ENCODE measurements at places on chromosomes 12 and 14.

GRCh38 chr14:46490238-46490685 lies 161.3 kb downstream of the RPL10L start:
- DNase-seq: peak; percentile 44

DNA sequence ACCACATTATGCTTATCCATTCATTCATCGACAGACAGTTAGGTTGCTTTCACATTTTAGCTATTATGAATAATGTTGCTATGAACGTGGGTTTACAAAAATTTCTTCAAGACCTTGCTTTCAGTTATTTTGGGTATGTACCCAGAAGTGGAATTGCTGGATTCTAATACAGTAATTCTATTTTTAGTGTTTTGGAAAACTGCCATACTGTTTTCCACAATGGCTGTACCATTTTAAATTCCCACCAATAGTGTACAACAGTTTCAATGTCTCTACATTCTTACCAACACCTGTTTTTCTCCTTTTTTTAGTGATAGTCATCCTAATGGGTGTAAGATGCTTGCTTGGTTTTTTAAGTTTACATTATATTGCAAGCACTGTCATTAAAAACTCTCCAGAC lies 147.5 kb downstream of the ZFP36L1 start:
- no peak for DNase-seq

DNA sequence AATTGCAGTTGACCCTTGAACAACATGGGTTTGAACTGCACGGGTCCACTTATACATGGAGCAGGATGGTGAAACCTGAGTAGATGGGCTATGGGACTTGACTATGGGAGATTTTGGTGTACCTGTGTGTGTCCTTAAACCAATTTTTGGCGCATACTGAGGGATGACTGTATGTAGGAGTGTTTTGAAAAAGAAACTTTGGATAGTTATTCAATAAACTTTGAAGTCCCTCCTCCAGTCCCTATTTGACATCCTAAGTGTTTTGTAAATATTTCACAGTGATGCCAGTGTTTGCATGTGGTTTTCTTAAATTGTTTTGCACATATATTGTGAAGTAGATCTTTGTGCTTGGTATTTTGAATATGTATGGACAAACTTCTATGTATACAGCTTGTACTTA lies 12.4 kb downstream of the KTN1 start:
- DNase-seq: no peak

DNA sequence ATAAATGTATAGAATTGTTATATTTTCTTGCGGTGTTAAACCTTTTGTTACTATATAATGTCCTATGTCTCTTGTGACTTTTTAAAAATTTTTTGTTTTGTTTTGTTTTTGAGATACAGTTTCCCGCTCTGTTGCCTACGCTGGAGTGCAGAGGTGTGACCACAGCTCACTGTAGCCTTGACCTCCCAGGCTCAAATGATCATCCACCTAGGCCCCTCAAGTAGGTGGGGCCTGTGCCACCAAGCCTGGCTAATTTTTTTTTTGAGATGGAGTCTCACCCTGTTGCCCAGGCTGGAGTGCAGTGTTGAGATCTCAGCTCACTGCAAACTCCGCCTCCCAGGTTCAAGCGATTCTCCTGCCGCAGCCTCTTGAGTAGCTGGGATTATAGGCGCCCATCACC lies 26.5 kb upstream of the RCOR1 start:
- DNase-seq: no peak

DNA sequence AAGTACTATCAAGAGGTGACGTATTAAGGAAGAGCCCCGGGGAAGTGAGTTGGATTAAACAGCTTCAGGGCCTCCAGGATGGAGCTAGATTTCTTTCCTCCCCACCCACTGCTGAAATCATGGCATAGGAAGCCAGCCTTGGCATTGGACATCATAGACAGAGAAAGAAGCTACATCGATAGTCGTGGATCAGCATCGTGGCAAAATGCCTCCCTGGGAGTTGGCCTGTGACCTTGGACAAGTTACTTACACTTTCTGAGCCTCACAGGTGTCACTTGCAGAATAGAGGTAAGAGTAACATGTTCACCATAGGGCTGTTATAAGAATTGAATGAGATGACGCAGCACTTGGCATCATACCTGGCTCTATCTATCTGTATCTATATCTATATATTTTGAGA lies 5.9 kb downstream of the ANKRD33 start:
- no peak for DNase-seq

GRCh38 chr14:58796242-58797009 lies 158.7 kb downstream of the DACT1 start:
- no peak for DNase-seq

DNA sequence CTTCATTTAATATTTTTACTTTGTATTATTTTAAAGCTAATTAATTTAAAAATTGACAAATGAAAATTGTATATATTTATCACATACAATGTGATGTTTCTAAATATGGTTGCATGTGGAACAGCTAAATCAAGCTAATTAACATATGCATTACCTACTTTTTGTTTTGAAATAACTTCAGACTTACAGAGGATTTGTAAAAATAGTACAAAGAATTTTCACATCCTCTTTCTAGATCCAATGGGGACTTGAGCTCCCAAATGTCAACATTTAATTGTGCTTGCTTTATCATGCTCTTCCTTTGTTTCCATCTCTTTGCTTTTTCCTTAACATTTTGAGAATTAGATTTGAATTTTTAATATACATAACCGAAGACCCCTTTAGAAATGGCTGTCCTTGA lies 6.6 kb downstream of the DCD start:
- DNase-seq: no peak

DNA sequence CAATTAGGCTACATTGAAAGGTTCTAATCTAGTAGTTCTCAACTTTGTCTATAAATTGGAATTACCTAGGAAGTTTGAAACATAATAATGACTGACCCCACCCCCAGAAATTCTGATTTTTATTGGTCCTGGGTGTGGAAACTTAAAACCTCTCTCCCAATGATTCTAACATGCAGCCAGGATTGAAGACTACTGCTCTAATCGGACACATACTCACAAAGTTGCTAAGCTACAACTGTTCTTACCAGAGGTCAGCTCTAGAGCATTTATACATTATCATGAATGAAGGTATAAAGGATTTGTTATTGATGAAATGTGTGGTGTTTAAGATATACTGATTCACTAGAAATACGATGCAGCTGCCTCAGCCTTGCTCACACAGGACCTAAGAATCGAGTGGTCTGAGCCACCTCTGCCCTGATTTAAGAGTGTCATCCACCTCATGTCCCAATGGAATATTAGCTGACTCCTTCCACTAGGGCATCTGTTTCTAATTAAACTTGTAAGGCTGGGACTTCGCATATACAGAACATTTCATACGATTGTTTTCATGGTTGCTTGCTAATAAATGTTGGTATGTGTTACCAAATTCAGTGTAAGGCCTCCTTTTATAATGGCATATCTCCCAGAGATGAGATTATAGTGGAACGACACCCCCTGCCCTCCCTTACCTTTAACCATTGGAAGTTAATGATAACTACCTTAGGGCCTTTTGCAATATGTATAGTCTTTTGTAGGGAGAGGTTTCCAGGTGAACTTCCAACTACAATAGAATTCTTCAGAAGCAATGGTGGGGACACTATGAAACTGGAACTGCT lies 410.8 kb upstream of the PDE3A start:
- no peak for DNase-seq

DNA sequence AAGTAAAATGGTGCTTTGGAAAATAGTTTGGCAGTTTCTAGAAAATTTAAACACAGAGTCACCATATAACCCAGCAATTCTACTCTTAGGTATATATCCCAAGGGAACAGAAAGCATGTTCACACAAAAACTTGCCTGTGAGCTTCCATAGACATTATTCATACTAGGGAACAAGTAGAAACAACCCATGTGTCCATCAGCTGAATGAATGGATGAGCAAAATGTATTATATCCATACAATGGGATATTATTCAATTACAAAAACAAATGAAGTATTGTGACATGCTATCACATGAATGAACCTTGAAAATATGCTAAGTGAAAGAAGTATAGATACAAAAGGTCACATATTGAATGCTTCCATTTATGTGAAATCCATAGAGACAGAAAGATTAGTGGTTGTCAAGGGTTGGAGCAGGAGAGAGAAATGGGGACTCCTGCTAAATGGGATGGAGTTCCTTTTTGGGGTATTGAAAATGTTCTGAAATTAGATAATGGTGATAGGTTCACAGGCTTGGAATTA lies 7.9 kb downstream of the SLC10A1 start:
- no peak for DNase-seq

GRCh38 chr14:29806124-29806517 lies 121.5 kb downstream of the PRKD1 start:
- no peak for DNase-seq

GRCh38 chr12:123034022-123034541 lies 53.6 kb downstream of the ARL6IP4 start:
- DNase-seq: no peak

DNA sequence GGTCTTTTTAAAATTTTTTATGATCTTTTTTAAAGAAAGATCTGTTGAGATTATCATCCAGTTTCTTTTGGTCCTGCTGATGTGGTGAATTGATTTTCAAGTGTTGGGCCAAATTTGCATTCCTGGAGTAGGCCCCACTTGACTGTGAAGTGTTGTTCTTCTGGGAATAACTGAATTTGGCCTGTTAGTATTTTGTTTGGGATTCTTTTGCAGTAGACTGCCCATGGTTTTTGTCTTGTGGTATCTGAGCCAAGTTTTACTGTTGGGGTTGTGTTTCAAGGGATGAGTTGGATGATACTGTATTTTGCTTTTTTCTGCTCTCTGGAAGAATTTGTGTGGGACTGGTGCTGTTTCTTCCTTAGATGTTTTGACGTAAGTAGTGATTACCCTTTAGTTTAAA lies 4.0 kb upstream of the SYCP3 start:
- DNase-seq: no peak

- DNase-seq: no peak
These were observed 68.3 kb upstream of the TRHDE start for GRCh38 chr12:72203764-72204335.

DNA sequence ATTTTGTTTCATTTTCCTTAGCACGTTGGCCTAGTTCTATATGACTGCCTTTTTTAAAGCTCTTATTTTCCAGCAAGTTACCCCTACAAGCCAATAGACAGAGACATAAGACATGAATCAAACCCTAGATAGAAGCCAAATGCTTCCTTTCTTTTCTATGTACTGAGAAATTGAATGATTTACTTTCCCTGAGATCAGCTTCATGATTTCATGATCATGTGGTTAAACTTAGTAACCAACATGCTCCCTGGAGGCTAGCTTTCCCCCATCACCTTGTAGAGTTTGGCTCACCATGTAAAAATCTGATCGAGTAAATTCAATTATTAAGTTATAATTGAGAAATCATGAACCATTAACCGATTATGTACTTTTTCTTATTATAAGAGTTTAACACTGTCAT lies 148.1 kb upstream of the LRIG3 start:
- no peak for DNase-seq

DNA sequence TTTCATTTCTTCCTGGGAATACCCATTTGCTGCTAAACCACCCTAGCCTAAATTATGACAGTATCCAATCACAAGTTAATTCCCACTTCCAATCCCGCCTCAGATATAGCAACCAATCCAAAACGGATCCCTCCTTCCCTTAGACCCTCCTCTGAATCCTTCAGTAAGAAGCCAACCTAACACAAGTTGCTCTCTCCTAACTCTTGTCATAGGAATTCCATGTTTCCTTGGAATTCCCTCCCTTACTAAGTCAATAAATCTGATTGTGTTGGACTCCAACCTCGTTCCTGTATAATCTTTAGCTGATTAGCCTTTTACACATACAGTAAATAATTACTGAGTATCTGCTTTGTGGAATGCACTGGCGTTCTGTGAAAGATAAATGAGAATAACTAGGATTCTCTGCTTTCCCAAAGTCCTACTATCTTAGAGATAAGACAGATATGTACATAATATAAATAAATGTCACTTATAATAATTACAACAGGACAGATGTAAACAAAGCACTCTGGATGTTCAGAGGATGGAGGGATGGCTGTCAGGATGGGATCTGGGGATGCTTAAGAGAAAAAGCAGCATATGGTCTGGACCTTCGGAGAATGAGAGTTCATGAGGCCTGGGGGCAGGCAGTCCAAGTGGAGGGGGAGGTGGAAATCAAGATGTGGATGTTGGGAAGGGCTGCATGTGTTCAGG lies 185.8 kb upstream of the SOX5 start:
- DNase-seq: no peak

- no peak for DNase-seq
These were observed 72.5 kb upstream of the SRRM4 start for GRCh38 chr12:118908811-118909210.

DNA sequence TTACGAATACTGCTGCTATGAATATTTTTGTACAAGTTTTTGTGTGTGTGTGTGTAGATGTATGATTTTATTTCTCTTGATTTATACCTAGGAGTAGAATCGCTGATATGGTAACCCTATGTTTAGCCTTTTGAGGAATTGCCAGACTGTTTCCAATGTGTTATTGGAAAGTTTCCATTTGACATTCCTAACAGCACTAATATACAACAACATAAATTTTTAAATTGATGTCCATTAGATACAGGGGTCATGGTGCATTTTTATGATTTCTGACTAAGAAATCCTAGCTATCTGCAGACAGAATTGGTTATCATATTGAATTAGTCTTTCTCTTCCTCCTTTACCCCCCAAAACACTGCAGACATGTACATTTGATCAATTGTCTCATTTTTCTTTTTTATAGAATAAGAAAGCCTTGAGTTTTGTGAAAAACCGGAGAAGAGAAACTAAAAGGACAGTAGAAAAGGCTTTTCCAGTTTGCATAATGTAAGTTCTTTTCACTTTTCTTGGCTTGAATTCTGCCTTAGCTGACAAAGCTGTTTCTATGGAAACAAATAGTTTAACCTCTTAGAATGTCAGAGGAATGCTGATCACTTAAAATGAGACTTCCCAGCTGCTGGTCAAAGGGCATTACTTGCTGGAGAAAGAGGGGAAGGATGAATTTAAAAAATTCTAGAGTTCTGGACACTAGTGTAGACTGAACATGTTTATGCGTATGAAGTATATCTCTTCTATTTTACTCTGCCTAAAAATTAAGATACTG lies 28.2 kb downstream of the PALS1 start:
- DNase-seq: no peak

- no peak for DNase-seq
These were observed 68.1 kb downstream of the LRRC74A start for GRCh38 chr14:76894308-76894707.

GRCh38 chr12:45259675-45260074 lies 43.8 kb downstream of the ANO6 start:
- no peak for DNase-seq

DNA sequence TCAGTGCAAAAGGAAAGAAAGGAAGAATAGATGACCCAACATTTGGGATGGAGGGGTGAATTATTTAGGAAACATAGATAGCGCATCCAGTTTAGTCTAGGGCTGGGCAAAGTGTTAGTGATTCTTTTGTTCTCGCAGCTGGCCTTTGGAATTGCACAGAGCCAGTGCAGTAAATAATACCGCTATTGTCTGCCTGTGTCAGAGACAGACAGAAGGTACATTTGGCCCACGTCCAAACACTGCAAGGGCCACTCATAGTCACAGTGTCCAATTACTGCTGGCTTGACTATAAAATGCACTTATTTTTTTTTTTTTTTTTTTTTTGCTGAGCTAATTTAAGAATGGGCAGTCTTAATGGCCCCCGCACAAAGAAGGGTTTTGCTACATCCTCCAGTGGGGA lies 638.6 kb downstream of the BCL11B start:
- DNase-seq: no peak

GRCh38 chr12:14435627-14436026 lies 70.1 kb downstream of the ATF7IP start:
- no peak for DNase-seq

All from endothelial cell (in vitro differentiated cells).